ENCODE measurements at places on chromosomes 4 and X.

DNA sequence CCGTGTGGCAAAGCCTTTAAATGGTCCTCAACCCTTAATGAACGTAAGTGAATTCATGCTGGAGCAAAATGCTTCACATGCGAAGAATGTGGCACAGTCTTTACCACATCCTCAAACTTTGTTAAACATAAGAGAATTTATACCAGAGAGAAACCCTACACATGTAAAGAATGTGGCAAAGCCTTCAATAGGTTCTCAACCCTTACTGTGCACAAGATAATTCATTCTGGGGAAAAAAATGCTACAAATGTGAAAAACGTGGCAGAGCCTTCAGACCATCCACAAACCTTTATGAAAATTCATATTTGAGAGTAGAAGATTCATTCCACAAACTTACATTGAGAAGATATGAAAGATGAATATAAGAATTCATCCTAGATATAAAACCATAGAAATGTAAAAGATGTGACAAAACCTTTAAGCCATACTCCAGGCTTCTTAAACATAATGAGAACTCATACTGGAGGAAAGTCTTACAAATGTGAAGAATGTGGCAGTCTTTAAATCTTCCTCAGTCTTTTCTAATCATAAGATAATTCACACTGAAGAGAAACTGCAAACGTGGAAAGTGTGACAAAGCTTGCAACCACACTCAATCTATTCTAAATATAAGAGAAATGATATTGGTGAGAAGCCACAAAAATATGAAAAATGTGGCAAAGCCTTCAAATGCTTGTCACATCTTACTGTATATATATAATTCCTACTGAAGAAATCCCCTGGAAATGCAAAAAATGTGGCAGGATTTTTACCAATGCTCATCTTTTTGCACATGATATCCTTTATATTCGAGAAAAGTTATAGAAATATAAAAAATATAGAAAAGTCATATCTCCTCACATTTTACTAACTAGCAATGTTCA is 36.9 kb downstream of the ZNF141 start:
- no peak for DNase-seq

DNA sequence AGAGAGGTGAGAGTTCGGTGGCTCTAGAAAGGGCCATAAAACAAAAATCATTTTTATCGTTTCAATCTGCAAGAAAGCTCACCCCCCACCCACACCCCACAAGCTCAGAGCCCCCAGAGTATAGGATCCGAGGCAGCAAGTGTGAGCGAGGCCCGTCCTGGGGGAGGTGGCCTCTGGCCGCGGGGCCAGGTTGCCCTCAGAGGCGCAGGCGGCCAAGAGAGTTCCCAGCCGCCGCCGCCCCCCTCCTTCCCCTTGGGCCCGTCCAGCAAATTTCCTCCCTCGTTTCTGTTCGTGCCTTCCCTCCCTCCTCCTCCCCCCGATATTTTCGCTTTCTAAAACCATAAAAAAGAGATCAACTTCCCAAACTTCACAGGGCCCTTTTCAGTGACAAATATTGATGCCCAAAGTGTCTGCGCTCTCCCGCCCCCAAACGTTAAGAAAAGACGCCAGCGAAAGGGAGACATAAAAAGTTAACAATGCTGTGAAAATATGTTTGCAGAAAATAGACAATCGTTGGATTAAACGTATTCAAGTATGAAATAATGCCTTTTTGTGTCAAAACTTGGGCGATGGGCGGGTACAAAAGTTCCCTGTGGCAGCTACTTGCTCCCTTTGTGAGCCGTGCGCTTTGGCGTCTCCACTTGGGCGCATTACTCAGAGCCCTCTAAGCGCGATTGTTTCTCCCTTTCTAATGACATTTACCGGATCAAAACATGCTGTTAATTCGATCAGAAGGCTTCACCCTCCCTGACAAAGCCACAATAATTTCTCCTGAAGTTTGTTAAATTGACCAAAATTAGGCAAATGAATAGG is 1.1 kb upstream of the HELT start:
- DNase-seq, result no peak

DNA sequence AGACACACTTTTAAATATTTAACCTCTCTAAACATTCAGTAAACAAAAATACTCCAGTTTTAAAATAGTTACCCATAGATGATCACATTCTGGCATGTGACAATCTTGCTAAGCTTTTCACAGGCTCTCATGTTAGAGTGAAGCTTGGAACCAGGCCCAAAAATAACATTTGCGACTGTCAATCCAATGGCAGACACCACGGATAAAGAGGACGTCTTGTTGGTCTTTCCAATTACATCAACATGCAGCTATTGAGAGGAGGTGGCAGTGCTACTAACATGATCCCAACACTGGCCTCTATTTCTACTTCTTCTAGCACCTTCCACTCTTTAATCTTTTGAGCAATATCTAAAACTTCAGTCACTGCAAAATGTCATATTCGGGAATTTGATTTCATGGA is 970.8 kb upstream of the TENM3 start:
- DNase-seq, result no peak

DNA sequence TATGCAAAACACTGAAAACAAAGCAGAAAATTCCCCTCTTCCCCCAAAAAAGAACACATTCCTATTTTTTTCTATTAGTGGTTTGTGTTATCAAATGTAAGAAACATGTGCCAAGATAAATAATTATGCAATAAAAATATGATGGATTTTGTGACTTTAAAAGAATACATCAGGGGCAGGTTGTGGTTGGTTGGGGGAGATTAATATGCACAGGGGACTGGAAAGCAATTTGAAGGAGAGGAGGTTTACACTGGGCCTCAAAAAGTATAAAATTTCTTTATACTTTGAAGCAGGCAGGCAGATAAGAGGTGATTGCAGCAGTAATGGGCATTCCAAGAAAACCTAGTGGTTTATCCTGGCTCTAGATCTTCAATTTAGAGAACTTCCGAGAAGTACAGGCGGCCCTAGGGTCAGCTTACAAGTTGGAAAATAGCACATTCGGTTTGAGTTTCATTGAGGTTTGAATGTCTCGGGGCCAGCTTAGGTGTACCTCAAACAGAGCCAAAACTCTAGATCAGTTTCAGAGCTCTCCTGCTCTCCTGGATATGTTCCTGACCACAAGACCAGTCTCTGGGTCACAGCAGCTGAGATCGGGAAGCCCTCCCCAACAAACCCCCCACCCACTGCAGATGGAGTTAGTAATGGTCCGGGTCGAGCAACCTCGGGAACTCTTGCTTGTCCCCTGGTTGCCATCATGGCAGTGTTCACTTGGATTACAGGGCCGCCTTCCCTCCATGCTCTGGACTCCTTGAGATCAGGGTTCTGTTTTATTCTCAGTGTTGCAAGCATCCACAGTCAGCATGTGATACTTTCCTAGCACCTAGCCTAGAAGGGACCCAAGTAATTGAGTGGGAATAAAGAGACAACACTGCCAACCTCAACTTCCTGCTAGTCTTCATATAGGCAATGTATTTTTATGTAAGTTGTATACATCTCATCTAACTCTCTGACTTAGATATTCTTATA is 112.1 kb upstream of the DDIT4L start:
- no peak for DNase-seq

DNA sequence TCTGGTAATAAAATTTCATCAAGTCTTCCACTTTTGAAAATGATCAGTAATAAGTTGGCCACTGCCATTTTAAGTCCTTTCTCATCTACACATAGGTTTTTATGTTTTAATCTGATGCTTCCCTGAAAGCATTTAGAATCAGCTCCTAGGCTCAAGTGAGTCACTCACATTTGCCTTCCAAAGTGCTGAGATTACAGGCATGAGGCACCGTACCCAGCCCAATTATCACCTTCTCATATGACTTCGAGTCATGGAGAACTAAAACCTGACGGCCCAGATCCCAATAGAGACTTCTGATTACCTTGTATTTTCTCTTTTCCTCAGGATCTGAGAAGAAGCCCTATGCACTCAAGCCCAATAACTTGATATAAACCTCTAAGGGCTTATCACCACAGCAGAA is 140.8 kb downstream of the OPHN1 start:
- DNase-seq, result peak; percentile 29

- DNase-seq, result no peak
Measured at GRCh38 chr4:73780243-73780642, 39.9 kb downstream of the CXCL8 start.

- DNase-seq, result no peak
Measured at GRCh38 chrX:153769158-153769864, 5.3 kb downstream of the PLXNB3 start.

DNA sequence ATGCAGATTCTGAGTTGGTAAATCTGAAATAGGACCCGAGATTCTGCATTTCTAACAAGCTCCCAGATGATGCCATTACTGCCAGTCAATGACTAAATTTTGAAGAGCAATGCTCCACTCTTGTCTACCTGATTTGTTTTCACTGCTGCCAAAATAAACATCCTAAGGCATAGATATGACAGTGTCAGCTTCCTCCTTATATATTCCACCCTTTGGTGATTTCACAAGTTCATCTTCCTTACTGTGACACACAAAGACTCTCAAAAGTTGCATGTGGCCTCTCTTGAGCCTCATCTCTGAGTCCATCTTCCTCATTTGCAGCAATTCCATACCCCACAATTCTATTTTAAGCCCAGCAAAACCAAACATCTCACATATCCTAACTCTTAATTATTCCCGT is 110.9 kb downstream of the FBXW7 start:
- no peak for DNase-seq

Data from IMR-90 (cell line).